Fibroblast of upper back skin (primary cell): ENCODE measurements at places on chromosomes 16 and 17.

GRCh38 chr16:75726390-75726789, at the start of gene CPHXL:
TSS of gene CPHXL (minus strand) at chr16:75726490. CDS start at chr16:75726442, 48 bp downstream.
- no peak for DNase-seq

DNA sequence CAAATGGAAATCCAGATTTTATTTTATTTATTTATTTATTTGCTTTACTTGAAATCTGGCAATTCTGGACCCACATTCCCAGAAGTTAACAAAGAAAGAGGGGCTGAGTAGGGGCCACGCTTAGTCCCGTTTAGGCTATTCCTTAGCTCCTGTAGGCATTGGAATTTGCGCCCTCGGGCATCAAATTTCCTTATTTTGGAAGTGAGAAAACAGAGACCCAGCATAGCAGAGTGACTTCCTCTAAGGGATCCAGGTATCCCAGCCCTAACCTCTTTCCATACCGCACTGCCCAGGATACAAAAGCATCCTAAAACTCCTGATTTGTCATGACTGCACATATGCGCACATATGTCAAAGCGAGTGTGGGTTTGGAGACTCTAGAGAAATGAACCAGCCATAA, 19.0 kb upstream of the SMG1 start:
- no peak for DNase-seq

- no peak for DNase-seq
These were observed 15.2 kb downstream of the ARHGAP17 start for GRCh38 chr16:24999856-25000461.

DNA sequence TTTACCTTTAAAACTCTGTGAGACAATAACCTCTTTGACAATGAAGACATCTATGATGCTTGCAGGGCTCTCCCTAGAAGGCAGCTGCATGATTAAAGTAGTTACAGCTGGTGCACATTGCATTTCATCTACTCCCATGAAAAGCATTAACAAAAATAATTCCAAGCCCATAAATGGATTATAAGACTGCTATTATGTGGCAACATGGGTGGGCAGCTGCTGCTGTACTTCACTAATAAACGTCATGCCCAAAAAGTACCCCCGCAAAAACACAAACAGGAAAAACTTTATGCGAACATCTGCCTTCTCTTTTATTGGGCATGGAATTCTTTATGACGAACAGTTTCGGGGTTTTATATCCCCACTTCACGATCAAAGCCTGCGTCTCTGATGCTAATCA, 224.9 kb downstream of the CA10 start:
- DNase-seq = no peak

DNA sequence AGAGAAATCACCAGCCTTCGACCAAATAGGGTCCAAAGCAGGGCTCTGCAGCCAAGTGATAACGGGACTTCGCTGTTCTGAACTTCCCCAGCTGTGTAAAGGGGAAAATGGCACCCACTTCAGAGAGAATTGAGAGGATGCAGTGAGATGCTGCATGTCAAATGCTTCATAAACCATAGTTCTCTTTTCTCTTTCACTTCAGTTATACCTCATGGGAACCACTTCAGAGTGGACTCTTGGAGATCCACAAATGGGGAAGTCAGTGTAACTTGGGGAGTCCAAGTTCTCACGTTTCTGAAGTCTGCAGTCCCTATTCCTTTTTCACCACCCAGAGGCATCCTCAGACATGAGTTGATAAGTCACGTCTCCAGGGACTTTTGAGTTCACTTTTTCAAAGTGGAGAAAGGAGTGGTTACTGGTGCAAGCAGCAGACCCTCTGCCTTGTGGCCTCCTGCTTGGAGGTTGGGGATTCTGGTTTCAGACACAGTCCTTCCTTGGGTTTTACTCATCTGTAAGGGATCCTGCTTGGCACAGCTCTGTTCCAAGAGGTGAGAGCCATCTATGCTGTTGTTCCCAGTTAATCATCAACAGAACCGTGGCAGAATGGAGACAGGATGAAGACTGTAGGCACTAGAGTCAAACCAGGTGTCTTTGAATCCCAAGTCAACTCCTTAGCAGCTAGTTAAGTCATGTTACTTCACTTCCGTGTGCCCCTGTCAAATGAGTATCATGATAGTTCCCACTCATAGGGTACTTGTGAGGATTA, 123.4 kb upstream of the NOL11 start:
- no peak for DNase-seq

GRCh38 chr17:40095944-40096791, 4.2 kb downstream of the NR1D1 start:
- DNase-seq = no peak

DNA sequence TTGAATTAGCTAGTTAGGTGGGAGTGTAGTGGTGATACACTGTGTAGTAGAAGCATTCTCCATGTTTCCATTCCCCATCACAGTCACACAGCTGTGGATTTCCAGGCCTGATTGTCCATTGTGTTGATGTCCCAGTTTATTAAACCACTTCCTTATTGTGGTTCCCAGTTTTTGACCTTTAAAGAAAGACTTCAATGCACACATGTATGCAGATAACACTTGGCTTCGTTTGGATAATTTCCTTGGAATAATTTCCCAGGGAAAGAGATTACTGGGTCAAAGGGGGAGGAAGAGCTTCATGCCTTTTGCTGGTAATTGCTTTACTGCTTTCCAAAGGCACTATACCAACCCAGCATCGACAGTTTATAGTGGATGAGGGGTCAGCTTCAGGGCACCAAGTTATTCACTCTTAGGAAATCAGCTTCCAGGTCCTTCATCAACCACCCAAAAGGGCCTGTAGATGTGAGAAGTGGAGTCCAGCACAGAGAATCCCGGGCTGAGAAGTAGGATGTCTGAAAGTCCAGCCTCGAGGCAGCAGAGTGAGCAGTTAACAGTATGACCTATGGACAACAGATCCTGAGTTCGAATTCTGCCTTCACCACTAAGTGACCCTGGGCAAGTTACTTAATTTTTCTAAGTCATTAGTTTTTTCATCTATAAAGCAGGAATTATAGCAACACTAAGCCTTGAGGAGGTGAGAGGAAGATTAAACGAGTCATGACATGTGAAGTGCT, 31.3 kb upstream of the TNS4 start:
- DNase-seq = no peak

- DNase-seq = no peak
These were observed 33.8 kb upstream of the SSTR2 start for GRCh38 chr17:73130977-73131376.

GRCh38 chr16:75011634-75012307, 12.9 kb downstream of the ZNRF1 start:
- DNase-seq = peak; percentile 92

DNA sequence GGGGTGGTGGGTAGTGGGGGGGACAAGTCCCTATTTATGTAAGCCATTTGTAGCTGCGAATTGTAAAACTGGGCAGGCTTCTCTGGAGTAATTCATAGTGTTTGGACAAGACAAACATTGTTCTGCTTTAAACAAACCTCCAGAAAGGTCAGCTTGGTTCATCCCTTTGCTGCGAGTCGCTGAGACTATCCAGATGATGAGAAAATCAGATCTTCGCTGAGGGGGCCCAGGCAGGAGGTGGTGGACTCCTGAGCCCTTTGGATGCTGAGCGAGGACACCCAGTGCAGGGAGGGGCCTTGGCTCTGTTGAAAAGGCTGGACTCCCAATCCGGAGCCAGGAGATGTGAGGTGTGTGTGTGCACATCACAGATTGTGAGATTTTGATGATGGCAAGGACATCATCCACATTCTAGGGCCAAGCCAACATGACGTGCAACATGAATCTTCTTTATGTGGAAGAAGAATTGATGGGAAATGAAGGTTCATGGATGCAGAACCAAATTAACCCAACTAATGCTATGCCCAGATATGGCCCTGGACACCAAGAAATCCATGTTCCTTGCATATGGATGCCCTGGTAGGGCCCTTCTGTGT, 15.0 kb upstream of the NTN1 start:
- no peak for DNase-seq

DNA sequence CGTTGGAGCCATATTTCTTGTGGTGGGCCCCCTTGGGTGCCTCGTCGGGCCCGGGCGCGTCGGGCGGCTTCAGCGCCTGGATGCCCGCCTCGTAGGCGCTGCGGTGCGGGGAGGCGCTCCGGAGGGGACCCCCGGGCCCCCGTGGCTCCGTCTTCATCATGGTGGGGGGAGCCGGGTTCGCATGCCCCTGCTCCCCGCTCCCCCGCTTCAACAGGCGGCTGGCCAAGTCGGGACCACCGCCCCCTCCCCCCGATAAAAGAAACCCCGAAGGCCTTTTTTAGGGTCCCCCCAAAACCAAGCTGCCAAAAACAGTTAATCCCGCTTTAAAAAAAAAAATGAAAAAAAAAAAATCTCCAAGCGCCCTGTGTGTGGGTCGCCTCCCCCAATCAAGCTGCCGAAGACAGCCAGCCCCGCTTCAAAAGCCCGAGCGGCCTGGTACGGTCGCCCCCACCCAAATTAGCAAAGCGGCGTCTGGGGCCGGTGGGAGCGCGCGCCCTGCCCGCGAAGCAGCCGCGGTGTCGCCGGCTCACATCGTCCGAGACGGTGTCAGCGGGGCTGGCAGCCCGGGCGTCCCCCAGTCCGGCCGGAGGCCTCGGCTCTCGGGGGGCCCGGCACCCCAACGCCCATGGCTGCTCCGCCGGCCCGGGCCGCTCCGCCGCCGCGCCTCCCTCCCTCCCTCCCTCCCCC, at the start of gene PPP1R9B:
TSS of gene PPP1R9B (minus strand) at position 324 of the 687 bp plus-strand sequence. CDS start at position 160, 164 bp downstream.
- DNase-seq = no peak

- no peak for DNase-seq
These were observed 15.4 kb downstream of the CLUH start for GRCh38 chr17:2695961-2696760.

GRCh38 chr16:25228372-25228771, 11.6 kb downstream of the AQP8 start:
- no peak for DNase-seq

DNA sequence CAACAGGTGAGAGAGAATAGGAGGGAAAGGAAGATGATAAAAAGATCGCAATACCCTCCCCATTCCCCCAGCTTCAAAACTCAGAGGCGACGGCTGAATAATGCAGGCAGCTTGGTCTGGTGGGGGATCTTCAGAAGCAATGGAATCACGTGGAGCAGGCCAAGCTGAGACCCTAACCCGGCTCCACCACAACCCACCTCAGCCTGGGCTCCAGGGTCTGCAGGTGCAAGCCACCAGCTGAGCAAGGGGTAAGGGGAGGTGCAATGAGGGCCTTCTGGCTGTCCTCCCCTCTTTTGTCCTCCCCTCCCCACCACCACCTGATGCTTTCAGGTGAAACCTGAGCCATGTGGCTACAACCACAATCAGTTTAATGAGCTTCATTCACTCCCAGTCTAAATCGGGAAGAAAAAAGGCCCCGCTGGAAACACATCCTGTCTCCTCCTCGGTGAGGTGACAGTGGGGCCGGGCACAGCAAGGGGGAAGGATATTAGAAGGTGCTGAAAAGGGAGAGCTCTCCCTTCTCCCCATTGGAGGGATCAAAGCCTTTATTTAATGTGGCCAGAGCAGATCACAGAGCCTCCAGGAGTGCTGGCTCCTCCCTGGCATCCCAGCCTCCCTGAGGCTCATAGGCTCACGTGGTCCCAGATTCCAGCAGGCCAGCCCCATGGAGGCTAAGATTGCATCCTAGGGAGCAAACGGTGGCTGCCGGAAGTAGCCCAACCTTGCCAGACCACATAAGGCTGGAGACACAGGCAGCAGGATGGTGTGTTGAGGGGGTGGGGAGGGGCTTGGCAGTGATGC, 261.0 kb downstream of the SOX9 start:
- DNase-seq = no peak

- DNase-seq = no peak
These were observed 14.0 kb downstream of the TBX4 start for GRCh38 chr17:61466246-61466645.

- DNase-seq = no peak
These were observed 20.7 kb downstream of the DNAH9 start for GRCh38 chr17:11618861-11619566.

DNA sequence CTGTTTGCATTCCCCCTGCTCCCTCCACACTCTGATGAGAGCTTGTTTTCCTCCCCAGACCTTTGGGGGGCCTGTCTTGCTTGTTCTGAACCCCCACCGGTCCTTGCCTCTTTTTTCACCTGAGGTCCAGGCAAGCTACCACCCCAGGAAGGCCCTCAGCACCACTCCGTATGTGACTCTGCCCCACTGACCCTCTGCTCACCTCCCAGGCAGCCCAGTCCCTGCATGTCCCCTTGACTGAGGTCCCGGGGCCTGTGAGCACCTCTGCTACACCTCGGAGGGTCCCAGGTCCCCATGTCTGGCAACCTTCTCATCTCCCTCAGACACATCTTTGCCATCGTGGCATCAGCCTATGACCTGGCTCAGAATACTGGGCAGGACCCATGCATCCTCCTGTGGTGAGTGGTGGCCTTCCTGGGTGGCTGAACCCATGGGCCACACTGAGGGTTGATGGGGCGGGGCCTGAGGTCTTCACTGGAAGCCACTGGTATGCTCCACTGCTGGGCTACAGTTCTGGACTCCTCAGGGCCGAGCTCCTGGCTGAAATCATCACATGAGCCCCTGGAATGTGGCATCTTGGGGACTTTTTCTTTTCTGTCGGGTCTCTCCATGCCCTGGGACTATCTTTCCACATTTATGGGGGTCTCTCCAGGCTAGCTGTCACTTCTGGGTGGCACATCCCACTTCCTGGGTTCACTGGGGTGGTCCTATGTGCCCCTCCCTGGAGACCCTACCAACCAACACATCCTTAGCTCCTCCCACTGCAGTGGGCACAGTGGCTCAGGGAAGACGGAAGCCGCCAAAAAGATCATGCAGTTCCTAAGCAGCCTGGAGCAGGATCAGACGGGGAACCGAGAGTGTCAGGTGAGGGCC, 3.5 kb downstream of the MYO15B start:
- DNase-seq = no peak

DNA sequence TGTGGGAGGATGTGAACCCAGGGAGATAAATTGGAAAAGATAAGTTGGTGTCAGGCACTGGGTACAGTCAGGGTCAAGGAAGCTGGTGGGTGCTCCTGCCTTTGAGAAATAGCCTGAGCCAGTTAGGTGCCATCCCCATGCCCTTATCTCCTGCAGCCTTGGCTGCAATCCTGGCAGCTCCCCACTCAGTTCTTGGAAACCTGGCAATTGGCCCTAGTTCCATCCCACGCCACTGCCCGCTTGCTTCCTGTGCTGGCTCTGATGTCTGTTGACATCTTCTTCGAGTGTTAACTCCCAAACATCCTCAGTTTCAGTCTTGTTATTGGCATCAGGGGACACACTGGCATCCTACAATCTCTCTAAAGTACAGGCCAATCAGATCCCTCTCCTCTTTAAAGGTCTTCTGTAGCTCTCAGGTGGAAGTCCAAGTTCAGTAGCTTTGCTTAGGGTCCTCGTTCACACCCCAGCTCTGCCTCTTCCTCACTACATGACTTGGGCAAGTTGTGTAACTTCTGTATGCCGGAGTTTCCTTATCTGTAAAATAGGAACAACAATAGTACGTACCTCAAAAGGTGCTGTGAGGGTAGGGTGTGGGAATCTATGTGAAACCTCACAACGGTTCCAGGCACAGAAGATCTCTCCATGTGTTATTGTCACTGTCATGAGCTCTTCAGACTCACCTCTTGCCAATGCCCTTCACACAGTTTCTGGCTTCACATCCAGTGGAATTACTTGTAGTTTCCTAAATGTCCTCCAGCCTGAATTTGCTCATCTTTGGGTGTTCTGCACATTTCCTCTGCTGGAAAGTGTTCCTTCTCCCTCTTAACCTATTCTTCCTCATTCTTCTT, 13.5 kb upstream of the PRKAR1A start:
- no peak for DNase-seq
